M059J (cell line): ENCODE measurements at places on chromosomes 6 and 20. TPM values are rescaled to one million over a fixed set of nuclear protein-coding genes. Genes with fewer than 3 reads are reported as not detected.

DNA sequence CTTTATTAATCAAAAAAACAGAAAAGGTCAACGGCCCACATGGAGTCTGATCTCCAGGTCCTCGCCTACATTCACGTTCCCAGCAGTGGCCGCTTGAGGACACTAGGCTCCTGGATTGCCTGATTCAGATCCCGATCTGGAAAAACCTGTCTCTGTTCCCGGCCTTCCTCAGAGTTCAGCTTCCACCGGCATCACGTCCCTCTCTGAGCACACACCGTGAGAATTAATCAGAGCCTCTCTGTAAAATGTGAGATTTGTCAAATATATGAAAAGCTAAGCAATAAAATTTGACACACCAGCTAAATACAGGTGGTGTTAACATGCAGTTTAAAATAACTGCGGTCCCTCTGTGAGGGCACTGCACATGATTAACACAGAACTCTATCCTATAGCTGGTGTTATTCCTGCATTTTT, 122.8 kb upstream of the COL21A1 start:
- DNase-seq, result no peak

- no peak for DNase-seq
Measured at GRCh38 chr6:41228616-41229015, 467 bp downstream of the TREML4 start.

GRCh38 chr6:35809809-35810208, 4.7 kb downstream of the LHFPL5 start:
- DNase-seq, result no peak

Gene FAM162B
- total RNA-seq, result not detected in 2 replicates

Gene RBM24
- 24.1 and 27.9 TPM in 2 replicates for total RNA-seq
